ENCODE measurements at places on chromosomes 3 and 15. TPM values are rescaled to one million over a fixed set of nuclear protein-coding genes. Genes with fewer than 3 reads are reported as not detected.
A peak's percentile ranks its signal among the peaks of the same experiment; 100 is the strongest.

The CHRNA3 gene
- not detected for polyA plus RNA-seq

The DOCK3 gene
- 0.10 TPM for polyA plus RNA-seq

The UBR1 gene
- polyA plus RNA-seq, result 13.4 TPM

The TERC gene
- polyA plus RNA-seq, result not detected

The ESYT3 gene
- 0.01 TPM for polyA plus RNA-seq

The GRK7 gene
- polyA plus RNA-seq, result not detected

The CA12 gene
- 55.5 TPM for polyA plus RNA-seq

DNA sequence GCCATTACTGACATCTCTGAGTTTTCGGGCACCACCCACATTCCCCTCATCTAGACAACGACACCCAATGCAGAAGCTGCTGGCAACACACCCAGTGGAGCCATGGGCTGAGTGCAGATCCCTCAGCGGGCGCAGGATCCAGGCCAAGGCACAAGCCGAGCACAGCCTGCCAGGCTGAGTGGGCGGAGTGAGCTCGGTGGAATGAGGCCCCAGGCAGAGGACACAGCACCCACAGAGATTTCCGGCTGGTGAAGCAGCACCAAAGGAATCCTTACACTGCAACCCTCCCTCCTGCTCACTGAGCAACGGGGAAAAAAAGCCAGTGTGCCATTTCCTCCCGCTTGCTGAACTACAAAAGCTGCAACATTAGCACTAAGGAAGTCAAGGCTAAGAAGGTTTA is 34.3 kb downstream of the ZMAT3 start:
- DNase-seq, result no peak

GRCh38 chr15:69093127-69093526 is 67.3 kb upstream of the GLCE start:
- DNase-seq, result no peak

DNA sequence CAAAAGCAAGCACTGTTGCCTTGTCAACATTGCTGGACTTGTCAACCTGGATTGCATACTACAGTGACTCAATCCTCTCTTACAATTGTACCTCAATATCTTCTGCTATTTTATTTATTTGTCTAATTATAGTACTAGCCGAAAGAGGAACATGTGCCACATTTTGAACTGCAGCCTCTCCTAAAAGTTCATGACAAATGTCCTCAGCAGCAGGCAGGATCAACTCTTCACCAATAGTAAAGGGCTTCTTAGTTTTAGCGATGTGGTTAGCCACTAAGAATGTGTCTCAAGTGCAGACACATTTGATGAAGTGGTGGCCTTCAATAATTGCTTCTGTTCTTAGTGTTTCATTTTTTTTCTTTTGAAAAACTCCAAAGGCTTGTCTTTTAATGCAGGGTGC is 13.2 kb downstream of the DOCK3 start:
- no peak for DNase-seq

- DNase-seq, result no peak
Observed at GRCh38 chr3:71786217-71786549, 1.2 kb upstream of the PROK2 start.

- peak; percentile 13 for DNase-seq
Observed at GRCh38 chr3:108153451-108153981, 62.7 kb upstream of the CD47 start.

DNA sequence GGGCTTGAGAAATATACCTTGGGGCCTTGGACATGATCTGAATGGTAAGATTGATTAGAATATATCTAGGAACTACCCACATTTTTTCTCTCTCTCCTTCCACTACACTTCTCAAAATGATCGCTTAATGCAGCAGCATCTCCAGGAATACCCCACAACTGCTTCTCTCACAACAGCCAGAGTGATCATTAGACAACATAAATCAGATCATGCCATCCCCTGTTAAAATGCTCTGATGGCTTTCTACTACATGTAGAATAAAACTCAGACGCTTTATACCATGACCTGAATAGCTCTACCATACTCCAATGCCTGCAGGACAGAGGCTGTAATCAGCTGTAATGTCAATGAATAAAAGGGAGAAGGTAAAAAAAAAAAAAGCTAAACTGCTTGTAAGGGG is 451.4 kb downstream of the MECOM start:
- DNase-seq, result no peak

DNA sequence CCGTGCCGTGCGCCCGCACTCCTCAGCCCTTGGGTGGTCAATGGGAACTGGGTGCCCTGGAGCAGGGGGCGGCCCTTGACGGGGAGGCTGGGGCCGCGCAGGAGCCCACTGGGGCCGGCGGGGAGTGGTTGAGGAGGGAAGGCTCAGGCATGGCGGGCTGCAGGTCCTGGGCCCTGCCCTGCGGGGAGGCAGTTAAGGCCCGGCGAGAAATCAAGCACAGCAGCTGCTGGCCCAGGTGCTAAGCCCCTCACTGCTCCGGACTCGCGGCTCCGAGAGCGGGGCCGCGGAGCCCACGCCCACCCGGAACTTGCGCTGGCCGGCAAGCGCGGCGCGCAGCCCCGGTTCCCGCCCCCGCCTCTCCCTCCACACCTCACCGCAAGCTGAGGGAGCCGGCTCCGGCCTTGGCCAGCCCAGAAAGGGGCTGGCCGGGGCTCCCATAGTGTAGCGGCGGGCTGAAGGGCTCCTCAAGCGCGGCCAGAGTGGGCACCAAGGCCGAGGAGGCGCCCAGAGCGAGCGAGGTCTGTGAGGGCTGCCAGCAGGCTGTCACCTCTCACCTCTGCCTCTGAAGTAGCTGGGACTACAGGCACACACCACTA is 7.8 kb downstream of the GP9 start:
- DNase-seq, result no peak

DNA sequence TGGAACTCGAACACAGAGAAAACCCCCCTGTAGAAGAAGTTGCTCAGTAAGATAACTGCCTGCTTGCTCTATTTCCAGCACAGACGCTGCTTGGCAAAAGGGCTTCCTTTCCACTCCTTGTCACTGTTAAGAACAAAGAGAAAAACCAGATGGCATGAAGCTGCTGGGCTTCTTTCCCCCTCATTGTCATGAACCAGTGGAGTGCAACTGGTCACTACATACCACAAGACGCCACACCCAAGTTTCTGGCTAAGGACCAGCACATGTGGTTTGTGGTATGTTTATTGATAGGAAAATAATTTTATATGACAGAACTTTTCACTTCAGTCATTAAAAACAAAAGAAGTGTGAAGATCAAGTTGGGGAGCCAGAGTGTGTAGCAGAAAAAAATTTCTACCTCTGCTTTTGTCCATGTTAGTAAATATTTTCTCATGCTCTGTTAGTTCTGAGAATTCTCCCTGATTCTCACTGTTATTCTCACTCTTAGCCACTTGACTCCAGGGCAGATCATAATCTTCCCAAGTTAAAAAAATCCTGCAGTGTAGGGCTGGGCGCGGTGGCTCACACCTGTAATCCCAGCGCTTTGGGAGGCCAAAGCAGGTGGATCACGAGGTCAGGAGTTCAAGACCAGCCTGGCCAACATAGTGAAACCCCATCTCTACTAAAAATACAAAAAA is 37.9 kb downstream of the CLK3 start:
- DNase-seq, result no peak

DNA sequence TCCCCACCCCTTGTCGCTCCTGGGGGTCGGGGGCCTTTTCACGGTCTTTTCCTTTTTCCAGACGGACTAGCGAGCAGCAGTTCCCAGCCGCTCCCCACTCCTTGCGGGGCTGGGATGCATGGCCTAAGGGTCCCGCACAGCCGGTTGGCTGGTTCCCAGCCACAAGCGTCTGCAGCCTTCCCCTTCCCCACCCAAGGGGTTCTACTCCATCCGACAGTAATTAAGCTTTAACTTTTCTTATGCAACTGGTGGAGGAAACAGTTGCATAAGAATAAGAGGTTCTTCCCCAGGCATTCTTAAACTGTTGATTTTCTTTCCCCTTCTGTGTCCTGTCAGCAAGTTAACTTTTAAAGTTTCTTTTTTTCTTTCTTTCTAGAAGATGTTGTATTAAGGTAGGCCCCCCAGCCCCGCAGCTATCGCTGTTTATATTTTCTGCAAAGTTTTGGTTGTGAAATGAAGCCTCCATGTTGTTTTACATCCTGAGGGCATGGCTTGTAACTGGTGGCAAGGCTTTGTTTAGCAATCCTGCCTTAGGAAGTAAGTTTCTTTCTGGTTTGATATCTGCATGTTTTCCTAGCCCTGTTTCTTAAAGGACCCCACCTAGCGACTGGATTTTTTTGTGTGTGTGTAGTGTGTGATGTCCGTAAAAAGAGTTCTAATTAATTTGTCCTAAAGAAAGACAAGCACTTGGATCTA is 207.5 kb downstream of the ZNF385D start:
- DNase-seq, result no peak

DNA sequence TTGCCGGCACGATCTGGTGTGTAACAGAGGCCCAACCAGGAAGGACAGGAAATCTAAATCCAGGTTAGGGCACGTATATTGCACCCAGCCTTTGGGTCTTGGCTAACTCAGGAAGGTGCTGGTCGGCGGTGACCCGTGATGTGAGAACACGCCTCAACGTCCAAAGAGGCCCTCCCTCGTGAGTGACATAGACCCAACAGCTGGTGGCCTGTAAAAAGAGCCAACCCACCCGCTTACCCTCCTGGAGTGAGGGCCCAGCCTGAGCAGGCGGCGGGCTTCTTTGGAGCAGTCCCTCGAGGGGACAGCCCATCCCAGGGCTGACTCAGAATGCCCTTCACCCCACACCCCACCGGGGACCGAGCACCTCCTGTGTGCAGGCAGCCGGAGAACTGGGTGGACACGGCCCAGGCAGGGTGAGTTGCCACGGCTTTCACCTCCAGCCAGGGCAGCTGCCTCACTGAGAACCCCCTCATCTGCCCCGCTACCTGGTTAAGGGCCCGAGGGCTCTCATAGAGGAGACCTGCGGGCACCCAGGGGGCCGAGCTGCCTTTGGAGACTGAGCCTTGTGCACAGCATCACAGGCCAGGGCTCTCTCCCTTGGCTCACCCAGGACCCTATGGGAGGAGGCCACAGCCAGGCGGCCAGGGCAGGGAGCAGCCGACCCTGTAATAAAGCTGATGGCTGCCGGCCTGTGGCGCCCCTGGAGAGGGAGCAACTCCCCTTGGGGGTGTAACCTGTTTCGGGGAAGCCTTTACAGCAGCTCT is 41.8 kb downstream of the ZNF710 start:
- DNase-seq, result no peak

DNA sequence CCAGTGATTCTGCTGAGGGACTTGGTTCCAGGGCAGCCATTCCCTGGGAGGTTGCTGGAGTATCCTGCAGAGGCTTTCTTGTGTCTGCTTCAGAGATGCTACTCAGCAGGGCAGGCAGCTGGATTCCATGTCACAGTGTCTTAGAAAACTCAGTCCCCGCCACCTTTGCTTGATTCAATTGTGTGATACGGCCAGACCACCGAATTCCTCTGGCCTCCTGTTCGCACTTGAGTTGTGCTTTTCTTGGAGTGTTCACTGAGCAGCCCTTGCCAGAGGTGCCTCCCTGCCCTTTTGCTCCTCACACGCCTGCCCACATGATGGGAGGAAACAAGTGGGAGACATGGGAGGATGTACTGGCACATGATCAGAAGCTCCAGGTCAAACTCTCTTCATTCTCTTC is 19.6 kb upstream of the SHC4 start:
- DNase-seq, result no peak

- DNase-seq, result peak; percentile 67
Observed at GRCh38 chr15:57003418-57003817, 85.0 kb downstream of the TCF12 start.

DNA sequence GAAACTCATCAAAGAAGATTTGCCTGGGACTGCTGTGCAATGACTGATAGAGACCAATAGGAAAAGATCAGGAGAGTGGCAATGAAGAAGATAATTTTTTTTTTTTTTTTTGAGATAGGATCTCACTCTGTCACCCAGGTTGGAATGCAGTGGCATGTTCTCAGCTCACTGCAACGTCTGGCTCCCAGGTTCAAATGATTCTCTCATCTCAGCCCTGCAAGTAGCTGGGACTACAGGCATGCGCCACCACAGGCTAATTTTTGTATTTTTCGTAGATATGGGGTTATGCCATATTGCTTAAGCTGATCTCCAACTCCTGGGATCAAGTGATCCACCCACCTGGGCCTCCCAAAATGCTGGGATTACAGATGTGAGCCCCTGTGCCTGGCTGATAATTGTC is 116.9 kb upstream of the CCNL1 start:
- DNase-seq, result no peak

DNA sequence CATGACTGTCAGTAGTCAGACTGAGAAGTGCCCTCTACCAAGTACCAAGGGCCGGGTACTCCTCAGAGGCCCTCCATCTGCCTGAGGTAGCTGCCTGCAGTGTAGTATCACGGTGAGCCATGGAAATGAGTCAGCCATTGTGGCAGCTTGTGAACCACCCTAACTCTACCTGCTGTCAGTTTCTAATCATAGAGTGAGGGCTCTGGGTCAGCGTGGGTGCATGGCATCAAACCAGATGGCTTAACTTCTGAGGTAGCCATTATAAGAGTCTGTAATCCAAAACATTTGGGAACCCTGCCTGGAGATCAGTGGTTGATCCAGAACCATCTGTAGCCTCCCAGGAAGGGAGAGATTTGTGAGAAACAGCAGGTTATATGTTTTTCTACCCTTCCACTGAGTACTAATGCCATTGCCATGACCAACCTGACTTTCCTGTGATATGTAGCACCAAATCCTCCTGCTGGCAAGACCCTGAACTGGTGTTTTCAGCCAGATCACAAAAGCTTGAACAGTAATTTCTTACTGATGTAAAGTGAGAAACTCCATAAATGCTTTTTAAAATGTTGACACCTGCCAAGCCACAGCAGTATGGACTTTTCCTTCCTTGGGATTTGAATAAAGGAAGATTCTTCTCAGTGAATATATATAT is 38.9 kb downstream of the ABHD2 start:
- DNase-seq, result no peak

GRCh38 chr15:69031013-69032001 is 16.8 kb downstream of the NOX5 start:
- no peak for DNase-seq

- DNase-seq, result no peak
Observed at GRCh38 chr3:191244242-191244867, 45.3 kb downstream of the OSTN start.
